ENCODE measurements at places on chromosomes 7 and 10. TPM values are rescaled to one million over a fixed set of nuclear protein-coding genes. Genes with fewer than 3 reads are reported as not detected.

The NOLC1 gene
- 75.4 TPM for total RNA-seq

The CFTR gene
- total RNA-seq = not detected

The UPK3BL2 gene
- total RNA-seq = 0.80 TPM

The NMT2 gene
- total RNA-seq = 67.0 TPM

The STEAP1B gene
- 112 TPM for total RNA-seq

The ATP6V0A4 gene
- total RNA-seq = 0.40 TPM

The RAPGEF5 gene
- total RNA-seq = 140 TPM

The IFIT3 gene
- 4.3 TPM for total RNA-seq

The ARMC3 gene
- total RNA-seq = not detected

The IDI2 gene
- total RNA-seq = not detected

The TLX1 gene
- not detected for total RNA-seq

The TUBAL3 gene
- total RNA-seq = 0.57 TPM

The POM121 gene
- 13.6 TPM for total RNA-seq

The PNLIPRP3 gene
- not detected for total RNA-seq

The ZNF248 gene
- 6.4 TPM for total RNA-seq

The SGCE gene
- 82.0 TPM for total RNA-seq

The SEMA3C gene
- 6.6 TPM for total RNA-seq

The OR13A1 gene
- not detected for total RNA-seq

The ABCC2 gene
- 1.1 TPM for total RNA-seq

The SLC16A12 gene
- total RNA-seq = 0.80 TPM

The ZNF511 gene
- 24.2 TPM for total RNA-seq

The MMD2 gene
- not detected for total RNA-seq

The SCIN gene
- total RNA-seq = 0.13 TPM

The CPA2 gene
- not detected for total RNA-seq

The PRSS37 gene
- total RNA-seq = not detected

The NPY4R gene
- total RNA-seq = not detected

The ARHGAP21 gene
- total RNA-seq = 170 TPM

The C7orf57 gene
- total RNA-seq = not detected

The LIPF gene
- total RNA-seq = not detected

The KLF14 gene
- not detected for total RNA-seq

The PRPS1L1 gene
- not detected for total RNA-seq

The VSTM4 gene
- total RNA-seq = 0.27 TPM

The SOSTDC1 gene
- total RNA-seq = not detected

The ACSM6 gene
- total RNA-seq = not detected

The SEPTIN7 gene
- 299 TPM for total RNA-seq

The SHTN1 gene
- total RNA-seq = 20.7 TPM

The CYP3A4 gene
- total RNA-seq = not detected

The KCP gene
- not detected for total RNA-seq

Measured in thoracic aorta endothelial cell (primary cell).